ENCODE measurements at places on chromosomes 4 and X. TPM values are rescaled to one million over a fixed set of nuclear protein-coding genes. Genes with fewer than 3 reads are reported as not detected.

Gene FAM90A26
- total RNA-seq, result not detected

Gene FGG
- total RNA-seq, result not detected

Gene ADH1C
- total RNA-seq, result not detected

Gene DCHS2
- 0.34 TPM for total RNA-seq

- no peak for DNase-seq
Measured at GRCh38 chr4:27701606-27702005, 841.0 kb downstream of the STIM2 start.

DNA sequence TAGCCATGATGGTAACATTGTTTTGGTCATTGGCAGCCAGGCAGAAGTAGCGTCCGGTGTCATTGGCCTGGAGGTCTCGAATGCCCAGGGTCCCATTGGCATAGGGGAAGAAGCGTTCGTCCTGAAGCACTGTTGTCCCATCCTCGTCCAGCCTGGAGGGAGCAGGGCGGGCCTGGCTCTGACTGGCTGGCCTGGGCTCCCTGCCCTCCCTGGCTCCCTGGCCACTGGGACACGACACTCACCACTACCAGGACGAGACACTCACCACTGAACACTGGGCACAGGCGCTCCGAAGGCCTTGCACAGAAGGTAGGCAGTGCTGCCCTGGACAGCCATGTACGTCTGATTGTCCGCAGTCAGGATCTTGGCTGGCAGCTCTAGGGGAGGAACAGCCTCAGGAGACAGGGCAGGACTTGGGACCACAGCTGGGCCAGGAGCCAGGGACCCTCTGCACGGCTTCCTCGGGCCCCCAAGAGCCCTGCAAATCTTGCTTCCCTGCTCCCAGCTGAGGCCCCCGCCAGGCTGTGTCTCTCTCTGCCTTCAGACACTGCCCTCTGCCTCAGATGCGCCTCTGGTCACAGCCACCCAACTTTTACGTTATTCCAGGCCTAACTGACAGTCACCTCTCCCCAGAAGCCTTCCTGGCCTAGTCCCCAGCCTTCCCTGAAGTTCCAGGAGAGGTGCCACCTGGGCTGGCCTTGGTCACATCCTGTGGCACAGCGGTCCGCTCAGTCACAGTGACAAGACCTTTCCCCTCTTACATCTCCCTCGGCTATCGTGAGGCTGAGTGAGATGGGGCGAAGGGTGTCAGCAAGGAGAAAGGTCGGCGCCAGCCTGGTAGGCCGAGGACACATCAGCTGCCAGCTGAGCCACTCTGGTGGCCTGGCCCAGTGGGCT lies 17.1 kb downstream of the L1CAM start:
- DNase-seq, result no peak

DNA sequence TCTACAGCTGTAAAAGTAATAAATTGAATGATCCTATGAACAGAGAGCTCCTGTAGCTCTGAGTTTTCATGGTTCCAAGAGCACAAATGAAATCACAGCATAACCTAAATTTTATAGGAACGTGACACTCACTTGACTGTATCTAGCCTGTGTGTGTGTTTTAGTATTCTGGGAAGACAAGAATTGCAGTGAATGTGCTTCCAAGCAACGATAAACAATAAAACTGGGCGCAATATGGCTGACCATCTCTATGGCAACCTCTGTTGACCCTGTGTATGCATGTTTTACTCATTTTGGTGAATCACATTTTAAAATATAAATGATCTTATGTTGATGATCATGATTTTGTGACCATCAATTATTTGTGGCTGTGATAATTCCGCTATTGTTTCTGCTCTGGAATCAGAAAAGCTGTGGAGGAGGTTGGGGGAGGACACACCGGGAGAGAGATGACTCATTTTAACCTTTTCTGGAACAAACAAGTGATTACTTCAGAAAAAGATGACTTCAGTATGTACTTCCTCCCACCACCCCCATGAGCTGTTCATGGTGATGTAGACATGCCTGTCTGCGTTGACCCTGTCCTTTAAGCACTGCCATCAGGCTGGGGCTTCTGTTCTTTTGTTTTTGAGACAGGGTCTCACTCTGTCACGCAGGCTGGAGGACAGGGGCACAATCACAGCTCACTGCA lies 31.8 kb downstream of the USP11 start:
- no peak for DNase-seq

DNA sequence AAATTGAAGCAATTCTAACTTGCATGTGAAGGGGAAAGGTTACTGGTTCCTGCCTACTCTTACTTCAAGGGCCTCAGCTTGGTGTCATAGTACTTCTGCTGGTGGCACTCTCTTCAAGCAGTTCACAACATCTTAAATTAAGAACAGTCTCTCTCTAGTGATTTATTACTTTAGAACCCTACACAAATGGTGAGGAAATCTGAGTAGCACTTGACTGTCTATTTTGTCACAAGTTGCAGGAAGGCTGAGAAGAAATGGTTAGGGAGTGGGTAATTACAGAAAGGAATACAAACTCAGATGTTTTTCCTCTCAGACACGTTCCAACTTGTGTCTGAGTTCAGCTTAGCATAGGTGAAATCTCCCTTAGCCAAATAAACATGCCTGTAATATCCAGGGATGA lies 242.3 kb upstream of the GRIA3 start:
- no peak for DNase-seq

GRCh38 chrX:16394290-16394689 lies 227.0 kb downstream of the MAGEB17 start:
- no peak for DNase-seq

DNA sequence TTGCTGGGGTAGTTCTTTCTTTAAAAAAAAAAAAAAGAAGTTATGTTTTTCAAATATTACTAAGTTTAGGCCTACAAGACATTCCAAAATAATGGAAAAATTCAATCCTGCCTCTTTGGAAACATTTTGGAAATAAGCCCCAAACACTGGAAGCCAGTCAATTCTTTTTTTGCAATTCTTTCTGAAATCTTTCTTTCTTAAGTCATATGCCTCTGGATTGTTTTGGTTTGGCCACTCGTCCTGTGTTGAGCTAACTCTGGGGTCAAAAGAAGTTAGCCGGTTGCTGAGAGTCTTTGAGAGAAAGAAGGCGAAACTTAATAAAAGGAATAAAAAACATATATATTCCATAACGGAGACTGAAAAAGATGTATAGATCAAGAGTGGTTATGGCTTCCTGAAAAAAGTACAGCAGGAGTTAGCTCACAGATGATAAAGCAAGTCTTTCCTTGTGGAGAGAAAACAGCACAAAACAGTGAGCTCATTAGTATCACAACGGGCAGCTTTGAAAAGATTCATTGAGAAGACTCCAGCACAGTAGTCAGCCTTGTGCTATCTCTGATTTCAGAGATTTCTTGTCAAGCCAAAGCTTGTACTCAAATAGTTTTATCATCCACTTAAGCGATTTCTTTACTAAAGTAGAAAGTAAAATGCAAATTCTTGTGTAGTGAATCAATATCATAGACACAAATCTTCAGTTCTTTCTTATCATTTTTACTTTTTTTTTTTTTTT lies 64.8 kb downstream of the PLS3 start:
- DNase-seq, result no peak
